ENCODE measurements at places on chromosomes 3 and 15.

GRCh38 chr3:13314877-13315276, 105.2 kb downstream of the NUP210 start:
- no peak for DNase-seq

DNA sequence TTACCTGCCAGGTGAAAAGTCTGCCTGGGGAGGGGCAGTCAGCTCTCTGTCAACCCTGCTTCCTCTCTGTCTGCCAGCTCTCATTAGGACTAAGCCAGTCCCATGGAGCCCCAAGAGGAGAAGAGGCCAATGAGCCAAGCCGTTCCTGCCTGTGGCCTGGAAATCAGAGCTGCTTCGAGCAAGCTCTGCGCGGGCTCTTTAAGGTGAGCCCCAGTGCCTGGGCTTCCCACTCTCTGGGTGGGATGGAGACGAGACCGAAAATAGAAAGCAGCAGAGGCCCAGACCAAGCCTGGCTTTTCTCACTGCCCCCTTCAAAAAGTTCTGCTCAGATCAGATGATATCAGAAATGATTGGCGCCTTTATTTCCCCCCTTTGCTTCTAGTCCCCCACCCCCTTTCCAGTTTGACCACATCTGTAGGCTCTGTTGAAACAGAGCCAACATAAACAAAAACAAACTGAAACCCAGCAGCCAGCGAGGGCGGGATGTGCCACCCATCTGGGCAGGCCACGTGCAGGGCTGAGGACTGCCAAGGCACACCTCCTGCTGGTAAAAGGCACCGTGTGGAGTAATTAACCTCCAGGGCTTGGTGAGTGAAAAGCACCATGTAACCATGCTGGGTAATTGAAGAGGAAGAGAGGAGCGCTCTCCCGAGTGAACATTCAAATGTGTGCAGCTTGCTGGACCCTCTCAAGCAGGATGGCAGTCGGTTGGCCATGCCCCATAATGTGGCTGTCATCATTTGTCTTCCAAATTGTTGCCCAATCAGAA, 471.0 kb upstream of the PROK2 start:
- no peak for DNase-seq

DNA sequence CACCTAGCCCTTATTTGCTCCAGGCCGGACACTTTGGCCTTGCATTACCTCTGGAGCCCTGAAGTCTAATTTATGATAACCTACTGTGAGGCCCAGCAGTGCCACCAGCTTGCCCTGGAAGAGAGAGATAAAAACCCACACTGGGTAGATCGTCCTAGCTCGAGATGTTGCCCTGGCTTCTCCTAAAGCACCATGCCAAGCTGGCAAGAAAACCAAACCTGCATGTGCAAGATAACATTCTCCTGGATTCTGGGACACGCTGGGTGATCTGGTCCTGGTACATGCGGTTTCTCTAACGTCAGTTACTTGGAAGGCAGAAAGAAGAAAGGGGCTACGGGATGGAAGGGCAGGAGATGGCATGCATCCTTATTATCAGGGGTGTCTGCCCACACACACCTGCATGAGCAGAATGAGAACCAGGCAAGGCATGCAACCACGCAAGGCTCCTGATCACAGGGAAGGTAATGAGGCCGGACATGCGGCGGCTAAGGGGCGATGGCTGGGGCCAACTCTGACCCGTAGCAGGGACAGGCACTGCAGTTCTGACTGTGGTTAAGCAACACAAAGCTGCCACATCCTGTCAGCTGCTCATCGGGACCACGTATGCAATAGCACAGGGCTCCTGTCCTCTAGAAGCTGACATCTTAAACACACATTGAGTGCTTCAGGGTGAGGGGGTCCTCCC, 73.0 kb downstream of the OXNAD1 start:
- no peak for DNase-seq

- no peak for DNase-seq
Observed at GRCh38 chr3:128009952-128010846, 42.0 kb upstream of the SEC61A1 start.

DNA sequence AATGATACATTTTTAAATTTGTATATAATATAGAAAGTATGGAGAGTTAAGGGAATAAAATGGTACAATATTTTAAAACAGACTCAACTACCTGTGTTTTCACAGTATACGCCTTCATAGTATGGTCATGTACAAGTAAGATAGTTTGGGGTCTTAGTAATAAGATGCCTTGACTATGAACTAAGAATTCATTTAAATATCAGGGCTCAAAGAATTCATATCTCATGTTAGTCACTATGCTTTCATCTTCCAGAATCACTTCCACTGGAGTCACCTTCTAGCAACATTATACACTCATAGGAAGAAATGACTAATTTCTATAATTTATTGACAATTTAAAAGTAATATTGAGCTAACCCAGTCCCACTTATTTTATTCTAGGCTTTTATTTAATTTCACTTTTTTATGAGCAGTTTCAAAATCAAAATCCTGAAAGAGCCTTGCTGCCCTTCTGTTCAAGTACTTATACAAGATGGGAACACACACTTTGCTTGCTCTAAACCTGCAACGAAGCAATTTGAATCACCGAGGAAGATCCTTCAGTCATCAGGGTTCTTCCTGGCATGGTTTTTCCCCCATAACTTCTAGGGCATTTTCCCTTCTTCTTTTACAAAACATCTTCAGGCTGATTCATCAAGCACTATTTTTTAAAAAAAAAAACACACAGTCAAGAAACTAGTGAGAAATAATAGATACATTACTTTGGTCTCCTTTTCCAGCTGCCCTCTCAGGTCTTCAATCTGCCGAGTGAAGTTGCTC, 94.1 kb downstream of the MYH15 start:
- DNase-seq: no peak

DNA sequence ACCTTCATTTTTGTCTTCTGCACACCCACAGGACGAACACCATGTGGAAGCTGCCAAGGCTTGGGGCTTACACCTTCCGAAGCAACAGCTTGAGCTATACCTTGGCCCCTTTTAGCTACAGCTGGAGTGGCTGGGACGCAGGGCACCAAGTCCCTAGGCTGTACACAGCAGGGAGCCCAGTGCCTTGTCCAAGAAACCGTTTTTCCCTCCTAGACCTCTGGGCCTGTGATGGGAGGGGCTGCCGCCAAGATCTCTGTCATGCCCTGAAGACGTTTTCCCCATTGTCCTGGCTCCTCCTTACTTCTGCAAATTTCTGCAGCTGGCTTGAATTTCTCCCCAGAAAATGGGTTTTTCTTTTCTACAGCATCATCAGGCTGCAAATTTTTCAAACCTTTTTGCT, 7.8 kb downstream of the CNTN4 start:
- no peak for DNase-seq

DNA sequence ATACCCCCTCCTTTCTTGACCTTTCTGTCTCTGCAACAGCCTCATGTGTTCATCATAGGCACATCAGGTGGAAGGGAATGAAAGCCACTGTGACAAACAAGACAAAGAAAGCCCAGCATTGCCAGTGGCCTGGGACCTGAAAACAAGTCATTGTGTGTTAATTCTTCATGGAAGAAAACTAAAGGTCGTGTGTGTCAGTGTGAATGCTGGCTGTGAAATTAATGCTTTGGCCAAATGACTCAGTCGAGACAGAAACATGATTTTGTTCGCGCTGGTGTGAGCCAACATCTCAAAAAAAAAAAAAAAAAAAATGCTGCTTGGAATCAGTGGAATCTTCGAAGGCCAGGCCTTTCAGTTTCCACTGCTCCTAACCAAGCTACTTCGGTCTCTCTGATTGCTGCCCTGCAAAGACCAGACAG, 386.5 kb upstream of the PROK2 start:
- DNase-seq: no peak

DNA sequence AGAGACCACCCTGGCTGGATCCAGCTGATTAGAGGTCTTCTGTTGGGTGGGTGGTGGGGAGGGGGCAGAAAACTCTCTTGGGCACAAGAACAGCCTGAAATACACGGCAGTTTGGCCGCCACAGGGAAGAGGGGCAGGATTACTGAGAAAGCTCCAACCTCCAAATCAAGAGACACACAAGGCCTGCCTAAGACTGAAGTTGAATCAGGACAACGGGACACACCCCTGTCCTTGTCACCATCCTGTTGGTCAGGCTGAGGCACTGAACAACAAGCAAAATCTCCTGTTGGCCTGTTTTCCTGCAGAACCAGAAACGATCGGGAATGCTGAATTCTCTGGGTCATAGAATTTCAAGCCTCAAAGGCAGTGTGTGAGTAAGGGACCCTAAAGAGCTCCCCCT, 247.8 kb downstream of the FAM43A start:
- no peak for DNase-seq

GRCh38 chr3:60017631-60018030, 967.8 kb upstream of the CFAP20DC start:
- DNase-seq: no peak

DNA sequence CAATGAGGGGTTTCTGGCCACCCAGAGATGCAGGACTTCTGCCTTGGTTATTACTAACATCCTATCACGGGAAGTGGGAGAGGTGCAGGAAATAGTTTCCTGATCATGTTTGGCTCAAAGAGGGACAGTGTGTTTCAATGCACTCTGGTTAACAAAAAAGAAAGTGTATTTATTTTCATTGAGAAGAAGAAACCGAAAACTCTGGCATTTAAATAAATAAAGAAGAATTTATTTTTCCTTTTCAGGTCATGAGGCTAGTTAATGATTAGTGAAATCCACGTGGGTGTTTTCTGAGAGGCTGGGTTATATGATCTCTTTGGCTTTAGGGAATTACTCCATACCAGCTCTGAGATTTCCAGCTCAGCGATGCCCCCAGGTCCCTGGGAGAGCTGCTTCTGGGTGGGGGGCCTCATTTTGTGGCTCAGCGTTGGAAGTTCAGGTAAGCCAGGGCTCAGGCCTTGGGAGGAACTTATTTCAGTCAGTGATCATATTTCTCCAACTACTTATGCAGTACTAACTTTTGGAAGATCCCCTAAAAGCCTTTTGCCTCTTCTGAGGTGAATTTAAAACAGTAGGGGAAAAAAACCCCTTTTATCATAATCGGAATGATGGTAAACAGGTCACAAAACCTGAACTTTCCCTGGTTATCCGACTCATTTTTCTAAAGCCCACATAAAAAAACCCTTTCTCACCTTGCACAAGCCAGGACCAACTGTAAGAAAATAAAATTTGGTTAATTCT, at the start of gene PLA1A:
PLA1A (plus strand) TSS at position 338 of the 741 bp plus-strand sequence; CDS start at position 367, 29 bp downstream.
- DNase-seq: no peak

GRCh38 chr15:25248583-25249235, 190.1 kb downstream of the UBE3A start:
- DNase-seq: no peak
